H54 (cell line): ENCODE measurements at places on chromosomes 6 and 20.

DNA sequence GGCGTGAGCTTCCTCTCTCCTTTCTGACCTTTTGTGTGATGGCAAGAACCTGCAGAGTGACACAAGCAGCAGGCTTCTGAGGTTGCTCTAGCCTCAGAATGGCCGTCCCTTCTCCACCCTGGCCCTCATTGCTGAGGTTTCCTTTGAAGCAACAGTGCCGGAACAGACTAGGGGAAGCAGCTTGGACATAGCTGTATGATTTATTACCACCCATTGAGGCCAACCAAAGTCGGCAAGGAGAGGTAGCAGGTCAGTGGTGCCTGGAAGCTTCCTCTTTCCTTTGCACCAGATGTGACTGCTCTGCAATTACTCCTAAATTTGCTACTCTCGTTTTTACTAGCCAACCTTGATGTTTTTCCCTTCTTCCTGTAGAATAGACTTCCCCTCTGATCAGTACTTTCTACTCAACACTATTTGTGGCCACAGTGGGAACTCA lies 31.4 kb downstream of the PTPN1 start:
- DNase-seq: no peak

- DNase-seq: no peak
These were observed 356.9 kb downstream of the KIF16B start for GRCh38 chr20:16216227-16216913.

DNA sequence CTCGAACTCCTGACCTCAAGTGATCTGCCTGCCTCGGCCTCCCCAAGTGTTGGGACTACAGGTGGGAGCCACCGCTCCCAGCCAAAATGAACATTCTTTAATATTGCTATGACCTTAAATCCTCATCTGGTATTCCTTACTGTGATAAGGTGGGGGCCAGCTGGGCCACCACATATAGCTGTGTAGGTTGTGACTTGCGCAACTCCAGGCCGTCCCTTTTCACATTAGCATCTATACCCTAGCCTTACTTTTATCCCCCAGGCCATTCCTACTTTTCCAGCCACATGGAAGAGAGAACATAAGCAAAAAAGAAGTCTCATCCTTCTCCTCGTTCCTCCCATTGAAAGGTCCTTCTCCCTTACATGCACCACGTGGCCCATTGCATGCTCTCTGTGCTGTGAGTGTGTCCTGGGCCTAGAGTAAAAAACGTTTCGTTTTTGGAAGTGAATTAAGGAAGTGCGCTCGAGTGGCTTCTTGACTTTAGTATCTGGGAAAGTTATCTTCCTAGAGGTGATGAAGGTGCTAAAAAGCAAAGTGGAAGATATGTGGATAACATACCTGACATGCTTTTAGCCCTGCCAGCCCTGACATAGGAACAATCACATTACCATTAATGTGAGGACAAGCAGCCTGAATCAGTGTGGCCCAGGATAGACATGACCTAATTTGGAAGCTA lies 56.8 kb upstream of the KIF13A start:
- DNase-seq: no peak

DNA sequence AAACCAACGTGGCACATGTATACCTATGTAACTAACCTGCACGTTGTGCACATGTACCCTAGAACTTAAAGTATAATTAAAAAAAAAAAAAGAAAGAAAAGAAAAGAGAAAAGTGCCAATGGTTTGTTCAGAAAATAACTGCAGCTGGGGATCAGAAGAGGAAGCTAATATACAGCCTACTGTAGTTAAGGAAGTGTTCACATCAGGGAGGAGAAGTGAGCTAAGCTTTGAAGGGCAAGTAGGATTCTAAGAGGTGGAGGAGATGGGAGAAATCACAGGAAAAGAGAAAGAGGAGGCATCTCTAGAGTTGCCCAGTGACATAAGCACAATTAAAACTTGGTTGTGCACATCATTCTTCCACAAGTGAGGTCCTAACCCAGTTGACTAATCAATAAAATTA lies 214.4 kb upstream of the DTNBP1 start:
- no peak for DNase-seq

- no peak for DNase-seq
These were observed 62.7 kb upstream of the BMP5 start for GRCh38 chr6:55937951-55938690.

- no peak for DNase-seq
These were observed 354.4 kb downstream of the PRKN start for GRCh38 chr6:162373192-162373591.

- DNase-seq: no peak
These were observed 130.5 kb downstream of the VEGFA start for GRCh38 chr6:43900560-43900915.

DNA sequence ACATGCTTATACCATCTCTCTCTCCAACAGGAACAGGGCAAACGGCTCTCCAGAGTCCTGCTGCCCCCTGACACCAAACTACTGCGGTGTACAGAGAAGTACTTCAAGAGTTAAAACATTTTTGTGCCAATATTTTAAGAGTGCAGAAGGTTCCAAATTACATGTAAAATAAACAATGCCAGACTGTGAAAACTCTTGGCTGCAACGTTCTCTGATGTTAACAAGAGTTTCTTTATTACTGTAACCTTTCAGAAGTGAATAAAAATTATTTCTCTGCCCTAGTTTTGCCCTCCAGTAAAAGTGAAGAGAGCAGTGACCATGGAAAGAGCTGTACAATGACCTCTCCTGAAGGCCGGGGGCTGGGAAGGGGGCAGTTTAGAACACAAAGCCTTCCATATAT lies 41.4 kb upstream of the FAM83C start:
- no peak for DNase-seq

DNA sequence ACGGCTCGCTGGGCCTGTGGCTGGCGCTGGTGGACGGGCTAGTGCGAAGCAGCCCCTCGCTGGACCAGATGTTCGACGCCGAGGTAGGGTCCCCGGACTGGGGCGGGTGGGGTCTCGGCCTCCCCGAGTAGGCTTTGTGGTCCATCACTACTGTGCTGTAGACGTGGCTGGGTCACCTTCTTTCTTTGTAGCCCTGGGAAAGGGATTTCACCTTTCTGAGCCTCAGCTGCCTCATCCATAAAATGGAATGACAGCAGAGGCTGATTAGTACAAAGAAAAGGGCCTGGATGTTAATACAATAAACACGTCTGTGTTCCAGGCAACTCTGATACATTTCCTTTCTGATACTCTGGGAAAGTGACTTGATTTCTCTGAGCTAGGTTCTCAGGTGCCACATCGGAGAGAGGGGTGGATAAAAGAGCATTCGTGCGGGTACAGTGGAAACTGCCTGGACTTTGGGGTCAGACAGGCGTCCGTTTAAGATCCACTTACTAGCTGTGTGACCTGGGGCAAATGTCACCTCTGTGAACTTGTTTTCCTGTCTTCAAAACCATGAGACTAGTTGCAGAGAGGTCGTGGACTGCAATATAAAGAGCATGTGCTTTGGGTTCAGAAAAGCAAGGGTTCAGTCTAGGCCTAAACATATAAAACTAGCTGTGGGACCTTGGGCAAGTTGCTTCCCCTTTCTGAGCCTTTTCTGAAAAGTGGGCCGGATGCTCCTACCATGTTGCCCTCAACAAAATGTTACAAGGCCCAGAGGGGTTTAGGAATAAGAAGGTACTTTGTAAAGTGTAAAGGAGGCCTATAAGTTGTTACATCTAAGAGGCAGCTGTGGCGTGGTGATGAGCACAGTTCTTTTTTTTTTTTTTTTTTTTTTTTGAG lies 896 bp downstream of the SYS1 start:
- no peak for DNase-seq

GRCh38 chr20:57546956-57547649 lies 13.8 kb upstream of the PCK1 start:
- DNase-seq: no peak

GRCh38 chr6:35804996-35805736 lies at the start of gene LHFPL5:
TSS of gene LHFPL5 (plus strand) at chr6:35805352. CDS start at chr6:35805671, 319 bp downstream.
- no peak for DNase-seq

GRCh38 chr6:149094934-149095351 lies 222.6 kb upstream of the TAB2 start:
- no peak for DNase-seq

- DNase-seq: no peak
These were observed 30.1 kb downstream of the ARFGEF2 start for GRCh38 chr20:48951646-48952045.

GRCh38 chr20:21936720-21937380 lies 231.4 kb downstream of the PAX1 start:
- no peak for DNase-seq

DNA sequence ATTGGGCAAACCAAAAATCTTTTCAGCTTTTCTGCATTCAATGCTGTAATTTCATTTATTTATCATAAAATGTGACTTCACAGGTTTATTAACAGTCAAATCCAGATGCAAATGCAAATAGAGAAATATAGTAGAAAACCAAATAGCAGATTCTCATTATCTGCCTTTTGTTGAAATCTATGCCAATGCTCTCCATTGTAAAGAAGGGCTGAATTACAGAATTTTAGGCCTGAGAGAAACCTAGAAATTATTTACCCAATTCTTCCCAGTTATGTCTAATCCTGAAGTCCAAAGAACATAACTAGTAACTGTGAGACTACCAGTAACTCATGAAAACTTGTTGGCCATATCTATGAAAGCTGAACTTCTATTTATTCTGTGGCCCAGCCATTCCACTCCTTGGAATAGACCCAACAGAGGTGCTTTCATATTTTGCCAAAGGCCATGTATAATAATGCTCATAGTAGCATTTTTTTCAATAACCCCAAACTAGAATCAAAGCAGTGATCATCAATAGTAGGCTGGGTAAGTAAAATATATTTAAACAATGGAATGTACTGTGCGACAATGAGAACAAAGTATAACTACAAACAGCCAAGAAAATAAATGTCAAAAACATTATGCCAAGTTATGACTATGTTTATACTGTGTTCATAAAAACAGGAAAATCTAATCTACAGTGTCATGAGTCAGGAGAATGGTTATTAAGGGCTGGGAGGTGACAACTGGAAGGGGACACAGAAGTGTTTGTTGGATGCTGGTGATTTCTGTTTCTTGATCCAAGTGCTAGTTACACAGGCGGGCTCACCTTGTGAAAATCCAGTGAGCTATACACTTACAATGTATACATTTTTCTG lies 183.8 kb downstream of the HS3ST5 start:
- no peak for DNase-seq

DNA sequence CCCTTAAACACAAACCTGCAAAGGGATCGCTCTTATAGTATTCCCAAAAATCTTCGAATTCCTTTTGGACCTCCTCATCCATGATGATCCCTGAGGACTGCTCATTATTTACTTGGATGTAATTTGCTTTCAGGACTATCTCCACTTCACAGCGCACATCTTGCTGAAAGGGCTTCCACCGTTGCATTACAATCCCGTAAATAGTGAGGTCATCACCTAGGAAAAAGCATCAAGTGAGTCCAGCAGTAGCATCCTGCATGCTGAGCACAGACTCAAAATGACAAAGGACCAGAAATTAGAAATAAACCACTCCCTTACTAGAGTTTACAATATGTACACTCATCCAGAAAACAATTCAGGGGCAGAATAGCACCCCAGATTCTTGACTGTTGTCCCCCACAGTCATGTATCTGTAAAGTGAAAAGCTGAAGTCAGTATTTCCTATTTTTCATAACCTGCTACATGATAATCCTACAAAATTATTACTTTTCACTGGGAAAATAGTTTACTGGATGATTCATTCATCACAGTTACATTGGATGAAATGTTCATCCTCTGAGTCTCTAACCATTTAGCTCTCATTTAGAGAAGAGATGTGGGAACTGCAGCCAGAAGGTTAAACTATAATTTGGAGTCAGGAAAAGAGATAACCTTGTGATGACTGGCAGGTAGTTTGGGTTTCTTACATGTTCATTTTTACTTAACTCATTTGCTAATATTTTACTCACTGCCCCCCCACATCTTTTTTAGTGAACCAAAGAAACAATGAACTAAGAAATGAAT lies 17.2 kb downstream of the MCM9 start:
- DNase-seq: no peak

GRCh38 chr20:37158248-37158647 lies 20.9 kb upstream of the RPN2 start:
- DNase-seq: no peak

DNA sequence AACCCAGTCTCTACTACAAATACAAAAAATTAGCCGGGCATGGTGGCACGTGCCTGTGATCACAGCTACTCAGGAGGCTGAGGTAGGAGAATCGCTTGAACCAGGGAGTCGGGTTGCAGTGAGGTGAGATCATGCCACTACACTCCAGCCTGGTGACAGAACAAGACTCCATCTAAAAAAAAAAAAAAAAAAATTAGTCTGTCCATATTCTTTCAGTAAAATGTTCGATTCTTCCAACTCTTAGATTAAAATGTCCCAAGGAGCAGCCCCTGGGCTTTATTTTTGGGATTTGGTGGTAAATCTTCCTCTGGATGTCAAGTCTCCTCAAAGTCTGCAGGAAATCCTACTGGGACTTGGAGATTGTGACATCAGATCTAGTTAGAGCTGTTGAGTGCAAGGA lies 101.0 kb upstream of the EEF1E1 start:
- DNase-seq: no peak

- DNase-seq: no peak
These were observed 47.5 kb upstream of the RIN2 start for GRCh38 chr20:19710336-19711120.

DNA sequence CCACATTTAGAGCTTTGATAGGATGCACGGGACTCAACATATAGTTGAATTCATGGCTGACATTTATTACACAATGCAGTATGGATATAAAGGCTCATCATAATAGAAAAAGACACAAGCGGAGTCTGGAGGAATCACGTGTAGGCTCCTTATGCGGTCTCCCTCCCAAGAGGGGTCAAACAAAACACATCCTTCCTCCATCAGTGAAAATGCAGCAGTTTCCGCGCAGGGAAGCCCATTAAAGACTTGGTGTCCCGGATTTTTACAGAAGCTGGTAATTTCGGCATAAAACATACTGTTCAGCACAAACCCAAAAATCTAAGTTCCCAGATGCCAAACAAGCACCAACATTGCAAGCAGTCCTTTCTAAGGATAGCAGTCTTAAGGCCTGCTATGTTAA lies 1.1 kb downstream of the USP45 start:
- DNase-seq: no peak

GRCh38 chr20:48620507-48621375 lies 207.1 kb downstream of the PREX1 start:
- peak; percentile 93 for DNase-seq
